ENCODE measurements at places on chromosomes 5 and 9.
A peak's percentile ranks its signal among the peaks of the same experiment; 100 is the strongest.

GRCh38 chr5:55232271-55232984, 980 bp downstream of the CCNO start:
- DNase-seq = no peak

DNA sequence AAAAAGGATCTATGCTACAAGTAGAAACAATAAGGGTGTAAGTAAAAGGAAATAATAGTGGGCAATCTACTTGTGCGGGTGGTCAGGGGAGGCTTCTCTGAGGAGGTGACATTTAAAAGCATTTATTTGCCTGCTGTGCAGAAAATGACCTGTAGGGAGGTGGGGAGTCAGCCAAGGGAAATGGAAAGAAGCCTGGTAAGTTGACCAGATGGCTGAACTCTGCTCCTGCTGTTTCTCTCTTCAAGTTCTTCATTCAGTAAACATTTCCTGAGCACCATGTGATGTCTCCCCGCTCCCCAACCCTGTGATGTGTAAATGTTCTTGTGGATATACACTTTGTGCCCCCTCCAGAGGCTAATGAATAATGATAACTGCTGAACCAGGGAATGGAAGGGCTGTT, 9.9 kb upstream of the SPIN1 start:
- DNase-seq = no peak

DNA sequence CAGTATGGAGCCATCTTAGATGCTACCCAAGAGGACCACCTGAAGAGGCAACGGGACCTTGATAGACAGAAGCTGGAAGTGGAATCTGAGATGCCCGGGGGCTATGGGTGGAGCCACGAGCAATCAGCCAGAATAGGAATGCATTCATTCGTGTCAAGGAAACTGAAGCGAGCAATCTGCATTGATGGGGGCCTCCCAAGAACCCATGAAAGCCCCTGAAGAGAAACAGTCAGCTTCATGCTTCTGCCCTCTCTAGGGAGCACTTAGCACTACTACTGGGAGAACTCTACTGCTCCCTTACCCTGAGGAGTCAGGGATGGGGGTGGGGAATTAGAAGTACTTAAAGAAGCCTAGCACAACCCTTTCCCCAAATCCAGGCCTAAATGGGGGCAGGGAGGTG, 51.9 kb upstream of the TCERG1 start:
- DNase-seq = no peak

DNA sequence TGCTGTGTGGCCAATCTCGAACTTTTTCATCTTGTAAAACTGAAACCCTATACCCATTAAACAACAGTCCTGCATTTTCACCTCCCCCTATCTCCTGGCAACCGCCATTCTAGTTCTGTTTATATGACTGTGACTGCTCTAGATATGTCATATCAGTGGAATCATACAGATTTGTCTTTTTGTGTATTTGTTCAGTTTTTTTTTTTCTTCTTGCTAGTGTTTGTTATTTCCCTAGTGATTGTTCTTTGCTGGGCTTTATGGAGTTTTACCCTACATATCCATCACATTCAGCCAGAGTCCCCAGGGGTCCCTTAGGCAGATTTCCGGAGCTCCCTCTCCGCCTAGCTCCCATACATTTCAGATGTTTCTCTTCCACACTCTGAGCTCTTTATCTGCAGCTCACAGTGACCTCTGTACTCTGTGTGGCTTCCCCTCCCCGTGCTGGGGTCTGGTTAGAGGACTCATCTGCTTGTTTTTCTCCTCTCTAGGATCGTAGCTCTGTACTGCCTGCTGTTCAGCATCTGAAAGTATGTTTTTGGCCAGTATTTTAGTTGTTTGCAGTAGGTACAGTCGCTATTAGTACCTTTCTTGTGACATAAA, 25.1 kb upstream of the CARTPT start:
- DNase-seq = no peak

DNA sequence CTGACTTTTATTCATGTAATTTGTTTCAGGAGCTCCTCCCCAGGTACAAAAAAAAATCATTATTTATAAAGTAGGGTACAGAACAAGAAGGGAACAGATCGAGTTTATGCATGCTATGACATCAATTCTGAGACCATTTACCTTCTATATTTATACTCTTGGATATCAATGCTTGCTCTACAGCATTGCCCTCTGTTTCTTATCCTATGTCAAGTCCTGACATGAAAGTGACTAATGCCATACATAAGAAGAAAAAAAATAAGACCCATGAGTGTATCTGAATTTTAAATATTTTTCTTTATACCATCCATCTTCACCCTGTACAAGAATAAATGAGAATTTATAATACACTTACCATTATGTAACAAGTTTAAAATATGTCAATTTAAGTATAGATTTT, 2016.3 kb upstream of the CDH9 start:
- DNase-seq = no peak

GRCh38 chr9:19117039-19117716, 10.1 kb downstream of the PLIN2 start:
- DNase-seq = no peak

DNA sequence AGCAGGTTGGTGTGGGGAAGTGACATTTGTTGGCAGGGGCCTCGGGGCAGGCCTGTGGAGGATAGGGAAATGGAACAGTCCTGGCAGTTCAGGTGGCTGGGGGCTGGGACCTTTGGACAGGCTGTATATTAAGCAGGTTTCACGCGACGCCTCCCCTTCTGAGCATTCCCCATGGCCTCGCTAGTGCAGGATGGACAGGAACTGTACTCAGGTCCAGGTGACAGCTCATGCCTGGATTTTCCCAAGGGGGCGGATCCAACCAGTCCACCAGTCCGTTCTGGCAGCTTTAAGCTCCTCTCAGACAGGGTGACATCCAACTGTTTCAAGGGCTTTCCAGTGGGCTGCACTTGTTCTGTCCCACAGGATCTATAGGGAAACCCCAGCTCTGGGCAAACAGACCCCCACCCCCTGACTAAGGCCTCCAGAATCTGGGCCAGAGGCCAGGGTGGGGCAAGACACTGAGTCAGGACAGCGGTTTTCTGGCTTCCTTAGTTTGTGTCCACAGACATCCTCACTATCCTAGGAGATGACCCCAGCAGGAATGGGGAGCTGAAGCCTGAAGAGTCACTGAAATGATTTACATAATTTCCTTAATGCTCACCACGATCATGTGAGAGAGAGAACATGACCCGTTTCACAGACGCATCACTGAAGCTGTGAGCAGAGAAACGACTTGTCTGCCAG, 20.9 kb downstream of the CSF2 start:
- DNase-seq = no peak

- no peak for DNase-seq
Measured at GRCh38 chr9:35423499-35423898, 66.4 kb upstream of the RUSC2 start.

GRCh38 chr9:32300373-32300772, 84.1 kb upstream of the ACO1 start:
- DNase-seq = no peak

- peak; percentile 16 for DNase-seq
Measured at GRCh38 chr5:78611126-78611605, 37.4 kb downstream of the LHFPL2 start.

DNA sequence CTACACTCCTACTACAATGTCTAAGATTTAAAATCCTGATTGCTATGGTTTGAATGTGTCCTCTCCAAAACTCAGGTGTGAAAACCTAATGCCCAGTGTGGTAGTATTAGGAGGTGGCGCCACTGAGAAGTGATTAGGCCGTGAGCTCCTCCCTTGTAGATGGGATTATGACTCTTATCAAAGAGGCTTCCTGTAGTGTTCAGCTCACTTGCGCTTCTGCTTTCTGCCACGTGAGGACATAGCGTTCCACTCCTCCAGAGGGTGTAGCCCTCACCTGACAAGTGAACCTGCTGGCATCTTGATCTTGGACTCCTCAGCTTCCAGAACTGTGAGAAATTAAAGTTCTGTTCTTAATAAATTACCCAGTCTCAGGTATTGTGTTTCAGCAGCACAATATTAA, 33.0 kb upstream of the WHRN start:
- DNase-seq = peak; percentile 57

GRCh38 chr9:109028457-109028856, 15.2 kb upstream of the CTNNAL1 start:
- no peak for DNase-seq

GRCh38 chr9:14650596-14650995, 42.6 kb downstream of the ZDHHC21 start:
- DNase-seq = no peak

Measured in iPS DF 6.9 (cell line).